ENCODE measurements at places on chromosomes 7 and 10.

- DNase-seq, result no peak
Observed at GRCh38 chr7:158369866-158370265, 217.8 kb downstream of the PTPRN2 start.

DNA sequence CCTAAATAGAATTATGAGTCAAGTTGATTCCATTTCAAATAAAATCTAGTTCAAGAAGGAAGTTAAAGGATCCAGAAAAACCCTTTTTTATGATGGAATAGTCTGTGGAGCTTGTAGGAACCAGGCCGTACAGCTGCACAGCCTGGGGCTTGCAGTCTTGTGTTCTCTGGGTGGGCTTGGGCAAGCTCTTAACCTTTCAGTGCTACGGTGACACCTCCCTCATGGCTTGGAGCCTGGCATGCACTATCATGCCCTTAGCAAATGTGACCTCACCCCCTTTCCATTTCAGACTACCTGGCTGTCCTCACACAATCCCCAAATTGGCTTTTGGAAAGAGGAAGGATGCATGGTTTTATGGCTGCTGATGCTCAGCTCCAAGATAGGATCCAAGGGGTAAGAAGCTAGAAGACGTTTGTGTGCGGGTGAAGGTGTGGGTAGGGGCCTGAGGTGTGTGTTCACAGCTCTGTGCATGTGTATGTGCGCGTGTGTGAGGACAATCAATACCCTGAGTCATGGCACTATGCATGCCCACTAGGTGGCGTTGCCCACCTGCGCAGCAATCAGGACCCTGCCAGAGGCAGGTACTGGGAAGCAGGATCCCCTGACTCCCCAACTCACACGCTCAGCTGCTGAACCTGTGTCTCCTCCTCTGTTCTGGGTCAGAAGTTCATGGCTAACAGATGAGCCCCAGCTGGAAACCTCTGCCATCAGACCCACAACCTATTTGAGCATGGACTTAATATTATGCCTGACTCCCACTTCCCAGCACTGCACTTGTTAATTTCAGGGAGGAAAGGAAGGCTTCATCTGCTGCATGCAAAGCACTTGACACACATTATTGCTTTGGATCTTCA, 113.4 kb downstream of the PTPN20 start:
- peak; percentile 42 for DNase-seq

DNA sequence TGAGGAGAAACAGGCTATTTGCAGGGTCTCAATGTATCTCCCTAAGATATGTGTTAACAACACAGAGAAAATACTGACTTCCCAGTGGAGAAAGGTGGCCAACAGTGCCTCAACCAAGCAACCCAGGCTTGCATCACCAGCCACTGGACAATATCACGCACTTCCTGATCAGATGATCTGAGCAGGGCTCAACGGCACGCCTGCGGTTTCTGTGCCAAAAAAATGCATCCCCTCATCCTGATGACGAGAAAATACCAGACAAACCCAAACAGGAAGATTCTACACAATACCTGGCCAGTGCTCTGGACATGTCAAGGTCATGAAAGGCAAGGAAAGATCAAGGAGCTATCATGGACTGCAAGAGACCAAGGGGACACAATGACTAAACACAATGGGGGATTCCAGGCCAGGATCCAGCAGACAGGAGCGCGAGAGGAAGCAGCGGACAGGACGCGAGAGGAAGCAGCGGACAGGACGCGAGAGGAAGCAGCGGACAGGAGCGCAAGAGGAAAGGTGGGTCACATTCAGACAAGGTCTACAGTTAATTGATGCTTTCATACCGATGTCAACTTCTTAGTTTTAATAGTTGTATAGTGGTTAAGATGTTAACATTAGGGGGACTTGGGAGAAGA, 51.1 kb downstream of the GNA12 start:
- no peak for DNase-seq

DNA sequence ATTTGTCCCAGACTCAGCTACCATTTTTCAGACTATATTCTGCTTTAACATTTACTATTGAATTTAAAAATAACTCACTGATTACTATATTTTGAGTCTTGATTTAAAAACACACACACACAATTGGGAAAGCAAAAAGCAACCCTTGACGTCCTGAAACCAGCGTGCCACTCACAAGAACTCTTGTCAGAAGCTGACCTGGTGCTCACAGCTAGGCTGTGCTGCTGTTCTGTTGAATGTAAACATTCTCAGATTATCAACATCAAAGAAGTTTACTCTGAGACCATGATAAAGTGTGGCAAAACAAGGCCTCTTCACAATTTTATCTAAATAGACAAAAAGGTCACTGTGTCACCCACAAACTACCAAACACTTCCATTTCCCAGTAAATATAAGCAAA, 62.6 kb upstream of the CACNA2D1 start:
- DNase-seq, result no peak

GRCh38 chr10:93160829-93161228, 87.1 kb downstream of the CYP26A1 start:
- DNase-seq, result peak; percentile 41

DNA sequence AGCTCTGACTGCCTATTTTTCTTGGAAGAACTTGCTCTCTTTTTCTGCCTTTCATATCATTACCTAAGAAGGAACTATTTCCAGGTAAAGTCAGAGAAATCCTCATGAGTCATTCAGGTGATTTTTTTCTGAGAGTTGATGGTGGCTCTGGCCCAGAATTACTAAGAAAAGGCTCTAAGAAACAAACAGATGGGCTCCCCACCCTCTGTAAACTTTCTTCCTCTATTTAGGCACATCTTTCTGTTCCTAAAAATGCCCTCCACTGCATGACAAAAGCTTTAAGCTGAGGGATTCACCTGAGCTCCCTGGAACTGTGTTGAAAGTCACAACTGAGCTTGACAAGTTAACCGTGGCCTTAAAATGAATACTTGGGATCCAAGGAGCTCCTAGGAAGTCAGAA, 1.6 kb downstream of the OLAH start:
- peak; percentile 32 for DNase-seq

GRCh38 chr10:29012926-29013554, 275.8 kb upstream of the LYZL1 start:
- no peak for DNase-seq

DNA sequence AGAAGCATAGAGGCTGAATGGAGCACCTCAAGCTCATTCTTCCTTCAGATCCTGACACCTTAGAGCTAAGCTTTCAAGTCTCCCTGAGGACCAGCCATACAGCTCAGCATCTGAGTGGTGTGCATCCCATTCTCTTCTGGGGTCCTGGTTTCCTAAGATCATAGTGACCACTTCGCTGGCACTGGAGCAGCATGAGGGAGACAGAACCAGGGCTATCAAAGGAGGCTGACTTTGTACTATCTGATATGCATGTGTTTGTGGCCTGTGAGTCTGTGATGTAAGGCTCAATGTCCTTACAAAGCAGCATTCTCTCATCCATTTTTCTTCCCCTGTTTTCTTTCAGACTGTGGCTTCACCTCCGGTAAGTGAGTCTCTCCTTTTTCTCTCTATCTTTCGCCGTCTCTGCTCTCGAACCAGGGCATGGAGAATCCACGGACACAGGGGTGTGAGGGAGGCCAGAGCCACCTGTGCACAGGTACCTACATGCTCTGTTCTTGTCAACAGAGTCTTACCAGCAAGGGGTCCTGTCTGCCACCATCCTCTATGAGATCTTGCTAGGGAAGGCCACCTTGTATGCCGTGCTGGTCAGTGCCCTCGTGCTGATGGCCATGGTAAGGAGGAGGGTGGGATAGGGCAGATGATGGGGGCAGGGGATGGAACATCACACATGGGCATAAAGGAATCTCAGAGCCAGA, 31.0 kb downstream of the PRSS2 start:
- DNase-seq, result no peak

DNA sequence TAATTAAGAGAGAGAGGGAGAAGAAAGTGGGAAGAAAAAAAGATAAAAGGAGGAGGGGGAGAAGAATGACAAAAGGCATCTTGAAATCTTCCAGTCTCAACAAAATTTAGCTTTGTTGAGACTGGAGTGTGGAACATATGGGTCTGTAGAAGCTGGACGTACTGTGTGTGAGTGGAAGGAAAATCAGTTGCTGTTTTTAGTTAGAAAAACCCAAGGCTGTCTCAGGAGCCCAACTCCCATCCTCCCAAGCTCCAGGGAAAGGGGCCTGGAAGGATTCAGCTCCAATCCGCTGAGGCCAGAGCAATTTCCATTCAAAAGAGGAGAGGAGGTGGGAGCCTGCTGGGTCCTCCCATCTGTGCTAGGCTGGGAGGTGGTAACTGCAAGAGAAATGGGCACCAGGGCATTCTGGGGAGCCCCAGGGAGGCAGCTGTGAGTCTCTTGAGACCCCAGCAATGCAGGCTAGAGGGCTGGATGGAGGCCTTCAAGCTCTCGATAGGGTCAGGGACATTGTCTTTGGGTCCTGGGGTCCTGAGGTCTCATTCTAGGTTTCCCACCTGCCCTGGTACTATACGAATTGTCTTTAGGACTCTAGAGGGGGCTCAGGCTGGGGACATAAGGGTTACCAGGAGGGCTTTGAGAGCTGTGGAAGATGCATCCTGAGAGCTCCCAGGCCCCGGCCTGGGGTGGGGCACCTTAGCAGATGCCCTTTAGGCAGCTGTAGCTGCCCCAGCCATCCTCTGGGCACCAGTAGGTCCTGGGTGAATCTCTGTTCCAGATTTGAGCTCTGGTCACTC, 21.4 kb downstream of the ADCYAP1R1 start:
- no peak for DNase-seq

DNA sequence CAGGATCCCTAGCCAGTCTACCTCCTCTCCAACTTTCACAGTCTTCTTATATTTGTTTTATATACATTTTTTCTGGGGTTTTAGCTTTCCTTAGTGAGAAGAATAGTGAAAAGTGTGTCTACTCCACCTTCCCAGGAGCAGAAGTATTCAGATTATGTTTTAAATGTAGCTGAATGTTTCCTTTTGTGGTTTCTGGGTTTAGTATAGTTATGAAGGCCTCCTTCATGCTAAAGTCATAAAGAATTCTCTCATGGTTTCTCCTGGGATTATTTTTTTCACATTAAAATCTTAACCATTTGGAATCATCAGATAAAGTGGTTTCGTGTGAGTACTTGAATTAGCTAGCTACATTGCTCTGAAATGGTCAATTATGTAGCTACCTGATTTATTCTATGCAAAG, 50.9 kb downstream of the ANKMY2 start:
- DNase-seq, result no peak

DNA sequence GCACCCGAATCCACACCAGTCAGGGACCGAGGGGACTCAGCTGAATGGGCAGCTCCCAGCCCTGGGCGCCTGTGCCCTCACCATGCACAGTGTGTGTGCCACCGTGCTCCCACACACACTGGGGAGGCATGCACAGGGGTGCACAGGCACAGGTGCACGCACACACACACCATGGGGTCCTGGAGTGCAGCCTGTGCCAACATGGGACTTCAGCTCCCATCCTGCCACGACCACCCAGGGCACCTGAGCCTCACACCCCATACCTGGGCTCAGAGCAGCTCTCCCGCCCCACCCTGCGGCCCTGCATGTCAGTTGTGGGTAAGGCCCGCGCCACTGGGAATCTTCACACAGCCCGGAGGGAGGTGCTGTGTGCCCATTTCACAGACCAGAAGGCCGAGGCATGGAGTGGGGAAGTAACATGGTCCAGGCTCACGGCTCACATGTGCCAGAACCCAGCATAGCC, 8.0 kb downstream of the ELFN1 start:
- DNase-seq, result no peak

- DNase-seq, result no peak
Observed at GRCh38 chr7:34425194-34425593, 232.8 kb upstream of the NPSR1 start.

DNA sequence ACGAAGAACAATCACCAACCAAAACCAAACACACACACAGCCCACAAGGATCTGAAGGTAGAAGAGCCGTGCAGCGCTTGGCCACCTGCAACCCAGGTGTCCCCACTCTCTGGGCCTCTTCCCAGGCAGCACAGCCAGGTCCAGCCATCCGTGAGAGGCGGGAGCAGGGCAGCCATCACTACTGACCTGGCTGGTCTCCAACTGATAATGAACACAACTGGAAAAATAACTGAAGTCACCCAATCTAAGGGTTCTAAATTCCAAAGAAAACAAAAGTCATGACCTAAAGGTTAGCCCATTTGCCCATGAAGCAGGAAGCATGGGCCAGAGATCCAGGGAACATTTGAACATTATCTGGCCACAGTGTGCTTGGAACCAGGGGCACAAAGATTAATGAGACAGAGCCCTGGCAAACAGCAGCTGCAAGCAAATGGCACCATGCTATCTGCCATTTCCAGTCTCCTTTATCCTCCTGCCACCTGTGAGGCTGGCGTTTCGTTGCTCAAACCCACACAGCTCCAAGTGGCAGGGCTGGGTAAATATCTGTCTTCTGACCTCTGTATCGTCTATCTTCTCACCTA, 207.9 kb downstream of the TNS3 start:
- DNase-seq, result no peak

Data from mammary epithelial cell (primary cell).